A673 (cell line): ENCODE measurements at places on chromosomes 16 and 17. TPM values are rescaled to one million over a fixed set of nuclear protein-coding genes. Genes with fewer than 3 reads are reported as not detected.

DNA sequence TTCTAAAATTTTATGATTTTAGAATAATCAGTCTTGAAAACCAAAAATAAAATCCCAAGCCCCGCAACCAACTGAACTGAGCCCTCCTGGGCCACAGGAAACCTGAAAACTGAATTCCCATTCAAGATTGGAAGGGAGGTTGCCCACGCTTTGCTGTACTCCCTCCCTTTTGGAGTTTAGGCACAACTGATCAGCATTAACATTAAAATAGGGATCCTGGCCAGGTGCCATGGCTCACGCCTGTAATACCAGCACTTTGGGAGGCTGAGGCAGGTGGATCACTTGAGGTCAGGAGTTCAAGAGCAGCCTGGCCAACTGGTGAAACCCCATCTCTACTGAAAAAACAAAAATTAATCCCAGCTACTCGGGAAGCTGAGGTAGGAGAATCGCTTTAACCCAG is 52.7 kb upstream of the NETO2 start:
- no peak for DNase-seq

GRCh38 chr16:4175849-4176248 is 59.6 kb upstream of the ADCY9 start:
- no peak for DNase-seq

- DNase-seq: no peak
Observed at GRCh38 chr16:8855972-8856371, 12.8 kb downstream of the CARHSP1 start.

DNA sequence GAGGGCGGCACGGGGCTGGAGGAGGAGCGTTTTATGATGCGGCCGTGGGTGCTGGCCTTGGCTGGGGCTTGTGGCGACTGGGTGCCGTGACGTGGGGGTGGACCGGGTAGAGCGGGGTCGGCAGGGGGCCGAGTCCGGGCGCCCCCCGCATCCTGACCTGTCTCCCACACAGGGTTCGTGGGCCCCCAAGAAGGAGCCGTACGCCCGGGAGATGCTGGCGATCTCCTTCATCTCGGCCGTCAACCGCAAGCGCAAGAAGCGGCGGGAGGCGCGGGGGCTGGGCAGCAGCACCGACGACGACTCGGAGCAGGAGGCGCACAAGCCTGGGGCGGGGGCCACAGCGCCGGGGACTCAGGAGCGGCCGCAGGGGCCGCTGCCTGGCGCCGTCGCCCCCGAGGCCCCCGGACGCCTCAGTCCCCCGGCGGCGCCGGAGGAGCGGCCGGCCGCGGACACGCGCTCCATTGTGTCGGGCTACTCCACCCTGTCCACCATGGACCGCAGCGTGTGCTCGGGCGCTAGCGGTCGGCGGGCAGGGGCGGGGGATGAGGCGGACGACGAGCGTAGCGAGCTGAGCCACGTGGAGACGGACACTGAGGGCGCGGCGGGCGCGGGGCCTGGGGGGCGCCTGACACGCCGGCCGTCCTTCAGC is 81.6 kb downstream of the ARHGAP23 start:
- peak; percentile 12 for DNase-seq

- no peak for DNase-seq
Observed at GRCh38 chr16:77468831-77469230, 34.0 kb upstream of the ADAMTS18 start.

DNA sequence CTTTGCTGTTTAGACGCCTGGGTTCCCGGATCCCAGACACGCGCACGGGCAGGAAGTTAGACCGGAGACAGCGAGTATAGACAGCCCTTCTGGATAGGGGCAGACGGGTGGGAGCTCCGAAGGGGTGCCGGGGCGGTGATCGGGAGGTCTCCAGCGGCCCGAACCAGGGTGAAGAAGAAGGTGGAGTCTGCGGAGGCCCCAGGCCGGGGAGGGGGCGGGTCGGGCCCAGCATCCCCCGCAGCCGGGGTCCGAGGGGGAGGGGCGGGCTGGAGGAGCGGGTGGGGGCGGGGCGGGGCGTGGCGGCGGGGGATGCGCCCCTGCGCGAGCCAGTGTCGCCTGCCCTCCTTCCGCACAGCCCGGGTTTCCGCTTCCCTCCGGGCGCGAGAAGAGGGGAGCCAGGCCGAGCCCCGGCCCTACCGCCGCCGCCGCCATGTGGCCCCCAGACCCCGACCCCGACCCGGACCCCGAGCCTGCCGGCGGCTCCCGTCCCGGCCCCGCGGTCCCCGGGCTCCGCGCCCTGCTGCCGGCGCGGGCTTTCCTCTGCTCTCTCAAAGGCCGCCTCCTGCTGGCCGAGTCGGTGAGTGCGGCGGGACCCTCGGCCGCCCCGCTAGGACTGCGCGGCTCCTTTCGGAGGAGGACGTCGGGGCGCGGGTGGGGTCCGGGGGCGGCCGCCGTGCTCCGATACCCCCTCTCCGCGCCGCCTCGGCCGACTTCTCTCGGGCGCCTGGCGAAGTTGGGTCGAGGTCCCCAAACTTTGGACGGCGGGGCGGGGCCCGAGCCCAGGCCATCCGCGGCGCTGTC is at the start of gene CMTM3:
Gene CMTM3 (plus strand): TSS at position 329 of the 801 bp plus-strand sequence. CDS start 102 bp downstream, at position 431.
- DNase-seq: peak; percentile 83

- DNase-seq: no peak
Observed at GRCh38 chr16:27290562-27290961, 22.0 kb upstream of the NSMCE1 start.

- DNase-seq: no peak
Observed at GRCh38 chr16:75029854-75030253, 31.0 kb downstream of the ZNRF1 start.

- peak; percentile 82 for DNase-seq
Observed at GRCh38 chr17:6666077-6666521, 14.5 kb downstream of the C17orf100 start.

- no peak for DNase-seq
Observed at GRCh38 chr16:11966173-11966572, 1.2 kb downstream of the TNFRSF17 start.

- DNase-seq: peak; percentile 94
Observed at GRCh38 chr17:11644265-11645212, 46.3 kb downstream of the DNAH9 start.

- DNase-seq: no peak
Observed at GRCh38 chr17:50458701-50459676, 9.7 kb downstream of the CHAD start.

DNA sequence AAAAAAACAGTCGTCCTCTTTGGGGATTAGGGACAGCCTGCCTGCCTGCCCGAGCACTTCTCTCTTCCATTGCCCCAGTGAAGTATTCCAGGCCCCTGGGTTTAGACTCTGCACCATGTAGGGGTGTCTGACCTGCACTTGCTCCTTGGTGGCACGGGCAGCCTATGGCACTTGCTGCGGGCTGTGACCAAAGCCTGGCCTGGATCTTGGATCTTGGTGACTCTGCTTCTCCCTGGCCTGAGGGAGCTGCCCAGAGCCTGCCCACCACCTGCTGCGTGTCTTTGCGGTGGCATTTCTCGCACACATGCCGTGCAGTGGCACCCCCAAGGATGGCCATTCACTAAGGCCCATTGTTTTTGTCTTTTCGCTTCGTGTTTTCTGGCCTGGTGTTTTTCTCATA is 6.1 kb upstream of the STH start:
- DNase-seq: no peak

DNA sequence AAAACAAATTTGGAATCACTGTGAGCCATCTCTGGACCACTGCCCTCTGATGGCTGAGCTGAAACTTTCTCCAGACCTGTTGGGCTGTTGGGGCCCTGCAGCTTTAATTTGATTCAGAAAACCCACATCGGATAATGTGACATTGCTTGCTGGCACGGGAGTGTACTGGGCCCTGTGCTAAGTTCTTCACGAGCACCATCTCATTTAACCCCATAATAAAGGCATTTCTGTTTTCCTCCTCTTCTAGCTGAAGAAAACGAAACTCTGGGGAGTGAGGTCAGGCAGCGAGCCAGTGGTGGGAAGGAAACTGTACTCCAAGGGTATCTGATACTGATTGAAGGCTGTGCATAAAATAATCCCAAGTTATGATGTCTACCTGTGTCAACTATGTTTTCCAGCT is 34.5 kb upstream of the TNRC6A start:
- DNase-seq: no peak

DNA sequence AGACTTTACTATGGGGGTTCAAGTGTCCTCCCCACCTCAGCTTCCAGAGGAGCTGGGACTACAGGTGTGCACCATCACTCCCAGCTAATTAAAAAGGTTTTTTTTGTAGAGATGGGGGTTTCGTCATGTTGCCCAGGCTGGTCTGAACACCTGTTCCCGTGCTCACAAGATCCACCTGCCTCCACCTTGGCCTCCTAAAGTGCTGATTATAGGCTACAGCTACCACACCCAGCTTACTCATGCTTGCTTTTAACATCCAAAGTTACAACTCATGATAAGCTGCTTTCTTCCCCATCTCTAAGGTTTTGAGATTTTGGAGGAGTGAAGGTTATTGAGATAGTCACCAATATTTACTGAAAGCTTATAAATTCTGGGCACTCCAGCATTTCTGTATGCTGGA is 2.6 kb downstream of the NUP88 start:
- no peak for DNase-seq

DNA sequence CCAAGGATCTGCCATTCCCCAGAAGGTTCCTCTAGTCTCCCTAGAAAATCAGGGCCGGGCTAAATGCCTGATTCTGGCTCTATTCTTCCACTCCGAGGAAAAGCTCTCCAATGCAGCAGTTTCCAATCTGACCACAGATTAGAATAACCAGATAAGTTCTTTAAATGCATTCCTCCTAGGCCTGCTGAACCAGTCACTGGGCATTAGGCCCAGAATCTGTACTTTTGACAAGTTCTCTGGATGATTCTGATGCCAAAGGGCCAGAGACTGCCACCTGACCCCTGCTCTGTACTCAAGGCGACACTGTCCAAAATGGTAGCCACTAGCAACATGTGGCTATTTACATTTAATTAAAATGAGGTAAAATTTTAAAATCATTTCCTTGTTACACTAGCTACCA is 22.3 kb downstream of the MAP3K14 start:
- no peak for DNase-seq

DNA sequence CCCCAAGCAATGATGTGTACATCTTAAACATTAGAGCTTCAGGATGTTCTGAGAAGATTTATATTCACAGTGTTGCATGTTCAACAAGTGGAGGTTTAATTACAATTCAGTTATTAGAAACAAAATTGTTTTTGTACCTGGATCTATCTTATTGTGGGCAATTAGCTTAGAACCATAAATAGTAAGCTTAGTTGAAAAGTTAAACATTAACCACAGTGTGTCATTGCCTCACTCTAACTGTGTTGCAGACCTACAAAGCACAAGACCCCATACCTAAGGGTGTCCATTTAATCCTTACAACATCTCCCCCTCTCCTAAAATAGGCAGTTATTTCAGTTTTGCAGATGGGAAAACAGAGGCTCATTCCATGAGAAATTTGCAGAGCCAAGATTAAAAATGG is 632.0 kb upstream of the SOX9 start:
- no peak for DNase-seq

- no peak for DNase-seq
Observed at GRCh38 chr16:23827057-23827456, 8.7 kb upstream of the PRKCB start.

GRCh38 chr17:47711366-47712099 is 17.6 kb downstream of the TBKBP1 start:
- no peak for DNase-seq

- DNase-seq: no peak
Observed at GRCh38 chr17:81734405-81735263, 22.6 kb downstream of the SLC25A10 start.

GRCh38 chr16:9384141-9384540 is 292.7 kb downstream of the HAPSTR1 start:
- DNase-seq: no peak

DNA sequence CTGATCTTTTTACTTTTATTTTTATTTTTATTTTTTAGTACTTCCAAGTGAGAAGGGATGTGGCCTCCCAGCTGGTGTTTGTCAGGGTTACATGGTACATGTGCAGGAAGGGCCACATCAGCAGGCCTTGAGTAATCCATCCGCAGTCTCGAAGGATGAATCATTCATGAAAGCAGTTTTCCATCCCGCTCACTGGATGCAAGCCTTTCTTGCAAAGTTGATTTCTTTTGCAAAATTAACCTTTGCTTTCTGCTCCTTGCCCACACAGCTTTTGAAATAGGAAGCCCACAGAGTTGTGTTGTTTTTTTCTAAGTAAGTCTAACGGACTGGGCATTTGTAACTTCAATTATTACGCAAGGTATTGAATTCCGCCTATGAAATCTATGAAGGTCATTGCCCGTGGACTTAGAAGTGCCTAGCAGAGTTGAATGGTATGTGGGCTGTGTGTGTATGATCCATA is 157.4 kb downstream of the PRKCA start:
- peak; percentile 56 for DNase-seq

DNA sequence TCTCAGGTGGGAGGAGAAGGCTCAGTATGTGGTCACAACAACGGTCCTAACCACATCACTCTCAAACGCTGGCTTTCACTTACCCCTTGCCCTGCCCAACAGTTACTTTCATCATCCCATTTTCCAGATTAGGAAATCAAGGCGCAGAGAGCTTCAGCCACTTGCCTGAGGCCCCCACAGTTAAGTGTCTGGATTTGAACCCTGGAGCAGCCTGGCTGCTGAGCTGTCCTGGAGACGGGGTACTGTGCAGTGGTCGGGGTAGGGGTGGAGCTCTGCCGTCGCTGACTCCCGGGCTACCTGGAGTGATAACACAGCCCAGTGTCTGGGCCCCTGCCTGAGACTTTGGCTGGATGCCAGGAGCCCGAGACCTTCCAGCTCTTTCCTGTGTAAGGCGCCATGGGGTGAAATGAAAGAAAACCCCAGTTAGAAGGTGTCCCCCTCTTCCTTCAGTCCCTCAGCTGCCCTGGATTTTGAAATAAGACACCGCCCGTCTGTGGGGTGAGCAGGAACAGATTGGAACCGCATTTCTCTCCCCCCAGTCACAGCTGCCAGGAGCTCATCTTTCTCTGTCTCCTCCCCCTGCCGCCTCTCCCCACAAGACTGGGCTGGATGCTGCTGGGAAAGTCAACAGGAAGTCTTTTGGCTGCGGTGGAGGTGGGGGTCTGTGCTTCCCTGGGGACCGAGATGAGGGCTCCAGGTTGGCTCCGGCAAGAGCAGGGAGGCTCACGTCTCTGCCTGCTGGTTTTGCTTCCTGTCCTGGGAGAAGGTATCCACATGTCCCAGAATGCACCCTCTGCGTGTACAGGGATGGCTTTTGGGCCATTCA is 280.2 kb downstream of the SEC14L1 start:
- DNase-seq: peak; percentile 91

Gene SCARF1
- total RNA-seq: 0.24 TPM in 1 of 2 replicates, not detected in the other

Gene CEMP1
- not detected in 2 replicates for total RNA-seq

Gene PRSS8
- total RNA-seq: not detected in 2 replicates

Gene MLKL
- 3.4 and 5.5 TPM in 2 replicates for total RNA-seq

Gene UBFD1
- 121 and 124 TPM in 2 replicates for total RNA-seq

Gene CNGB1
- total RNA-seq: not detected in 2 replicates

Gene SLC38A8
- total RNA-seq: not detected in 2 replicates

Gene IFT20
- 21.5 and 26.5 TPM in 2 replicates for total RNA-seq

Gene CD300LG
- not detected in 2 replicates for total RNA-seq

Gene GAST
- not detected in 2 replicates for total RNA-seq

Gene HBA2
- 1.9 and 6.1 TPM in 2 replicates for total RNA-seq

Gene ANKRD40CL
- total RNA-seq: not detected in 2 replicates

Gene CD300C
- total RNA-seq: not detected in 2 replicates

Gene MT1G
- total RNA-seq: 10.8 and 48.8 TPM in 2 replicates

Gene DHRS7C
- not detected in 2 replicates for total RNA-seq

Gene KRTAP4-1
- total RNA-seq: not detected in 2 replicates

Gene NPB
- 0.75 and 0.87 TPM in 2 replicates for total RNA-seq
